Midbrain (tissue), 1 donor: ENCODE measurements at places on chromosomes 5 and 9.
A peak's percentile ranks its signal among the peaks of the same experiment; 100 is the strongest.

GRCh38 chr5:58498340-58498942 lies 7.2 kb downstream of the GAPT start:
- DNase-seq: peak; percentile 42

- no peak for DNase-seq
These were observed 121.8 kb upstream of the SAP30L start for GRCh38 chr5:154324033-154324432.

GRCh38 chr9:38128752-38129270 lies 59.8 kb upstream of the SHB start:
- no peak for DNase-seq

DNA sequence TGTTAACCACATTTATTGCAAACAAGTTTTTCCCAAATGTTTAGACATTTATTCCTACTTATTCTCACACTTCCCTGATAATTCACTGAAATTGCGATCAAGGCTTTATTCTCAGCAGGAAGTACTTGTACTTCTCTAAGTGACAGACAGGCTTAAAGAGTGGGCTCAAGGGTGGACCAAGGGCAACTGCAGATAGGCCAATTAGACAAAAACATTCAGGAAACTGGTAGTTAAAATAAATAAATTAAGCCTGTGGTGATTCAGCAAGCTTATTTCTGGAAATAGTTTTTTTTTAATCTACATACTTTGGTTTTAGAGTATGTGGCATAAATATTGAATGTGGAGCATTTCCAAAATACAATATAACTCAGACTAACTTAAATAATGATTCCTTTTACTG lies 136.1 kb downstream of the UGCG start:
- no peak for DNase-seq

- DNase-seq: no peak
These were observed 326.3 kb downstream of the SLCO4C1 start for GRCh38 chr5:101969742-101970141.

GRCh38 chr5:112160652-112161391 lies 258.3 kb downstream of the EPB41L4A start:
- peak; percentile 90 for DNase-seq

GRCh38 chr5:172788771-172789686 lies 18.0 kb upstream of the DUSP1 start:
- DNase-seq: peak; percentile 20
